ENCODE measurements at places on chromosomes 1 and 21.

GRCh38 chr21:32764186-32764585 is 7.4 kb downstream of the PAXBP1 start:
- DNase-seq: no peak

DNA sequence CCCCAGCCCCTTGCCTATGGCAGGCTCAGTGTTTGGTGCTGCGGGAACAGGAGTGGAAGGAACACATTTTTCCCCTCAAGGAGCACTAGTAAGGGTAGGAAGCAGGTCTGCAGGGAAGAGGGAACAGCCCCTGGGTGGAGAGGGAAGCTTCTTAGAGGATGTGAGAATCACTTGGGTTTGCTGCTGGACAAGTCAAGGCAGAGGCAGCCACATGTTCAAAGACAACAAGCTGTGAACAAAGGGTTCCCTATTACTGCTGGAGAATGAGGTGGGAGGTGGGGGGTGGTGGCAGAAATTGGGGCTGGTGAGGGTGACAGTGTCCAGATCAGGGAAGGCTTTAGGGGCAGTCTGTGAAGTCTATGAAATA is 24.8 kb upstream of the CITED4 start:
- DNase-seq: no peak

DNA sequence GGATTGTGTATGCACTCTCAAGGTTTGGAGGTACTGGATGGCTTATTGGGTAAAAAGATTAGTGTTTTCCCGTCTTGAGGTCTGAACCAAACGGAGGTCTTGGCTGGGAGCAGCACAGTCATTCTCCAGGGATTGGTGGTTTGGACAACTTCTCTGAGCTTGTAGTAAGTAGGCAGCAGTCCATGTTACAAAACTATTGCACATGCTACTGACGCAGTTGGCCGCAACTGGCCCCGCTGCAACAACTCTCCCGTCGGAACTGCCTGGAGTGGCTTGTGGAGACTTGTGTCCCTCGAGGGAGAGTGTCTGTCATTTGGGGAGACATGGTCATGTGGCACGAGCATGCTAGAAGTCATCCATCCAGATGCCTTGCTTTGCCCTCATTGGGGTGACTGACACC is 276.0 kb downstream of the TM2D1 start:
- DNase-seq: no peak

GRCh38 chr21:28018213-28018612 is 974.5 kb downstream of the LTN1 start:
- DNase-seq: no peak

DNA sequence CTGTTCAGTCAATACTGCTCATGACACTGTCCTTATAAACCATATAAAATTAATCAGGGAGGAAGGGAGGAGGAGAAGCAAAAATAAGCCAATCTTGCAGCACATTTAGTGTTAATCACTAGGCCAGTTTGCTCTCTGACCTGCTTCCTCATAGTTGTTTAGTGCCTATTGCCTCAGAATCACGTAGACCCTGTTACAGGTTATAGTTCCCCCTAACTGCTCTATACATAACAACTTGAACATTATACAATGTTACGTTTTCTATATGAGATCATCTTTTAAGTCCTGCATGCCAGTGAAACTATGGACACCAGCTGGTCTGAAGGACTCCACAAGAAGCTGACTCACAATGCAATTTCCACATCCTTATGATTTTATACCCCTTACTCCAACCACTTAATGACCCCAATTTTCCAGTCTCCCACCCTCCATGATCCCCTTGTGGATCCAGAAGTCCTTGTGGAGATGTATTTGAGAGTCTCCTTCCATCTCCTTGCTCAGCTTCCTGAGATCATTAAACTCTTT is 34.9 kb upstream of the TACSTD2 start:
- DNase-seq: no peak

DNA sequence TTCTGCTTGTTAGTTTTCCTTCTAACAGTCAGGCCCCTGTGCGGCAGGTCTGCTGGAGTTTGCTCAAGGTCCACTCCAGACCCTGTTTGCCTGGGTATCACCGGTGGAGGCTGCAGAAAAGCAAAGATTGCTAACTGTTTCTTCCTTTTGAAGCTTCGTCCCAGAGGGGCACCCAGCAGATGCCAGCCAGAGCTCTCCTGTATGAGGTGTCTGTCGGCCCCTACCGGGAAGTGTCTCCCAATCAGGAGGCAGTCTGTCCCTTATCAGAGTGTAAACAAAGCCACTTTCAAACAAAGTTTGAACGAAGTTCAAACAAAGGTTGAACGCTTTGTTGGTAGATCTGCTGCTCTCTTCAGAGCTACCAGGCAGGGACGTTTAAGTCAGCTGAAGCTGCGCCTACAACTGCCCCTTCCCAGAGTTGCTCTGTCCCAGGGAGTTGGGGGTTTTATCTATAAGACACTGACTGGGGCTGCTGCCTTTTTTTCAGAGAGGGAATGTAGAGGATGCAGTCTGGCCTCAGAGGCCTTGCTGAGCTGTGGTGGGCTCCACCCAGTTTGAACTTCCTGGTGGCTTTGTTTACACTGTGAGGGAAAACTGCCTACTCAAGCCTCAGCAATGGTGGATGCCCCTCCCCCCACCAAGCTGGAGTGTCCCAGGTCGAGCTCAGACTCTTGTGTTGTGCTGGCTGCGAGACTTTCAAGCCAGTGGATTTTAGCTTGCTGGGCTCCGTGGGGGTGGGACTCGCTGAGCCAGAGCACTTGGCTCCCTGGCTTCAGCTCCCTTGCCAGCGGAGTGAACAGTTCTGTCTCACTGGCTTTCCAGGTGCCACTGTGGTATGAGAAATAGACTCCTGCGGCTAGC is 401.8 kb downstream of the SRGAP2C start:
- no peak for DNase-seq

DNA sequence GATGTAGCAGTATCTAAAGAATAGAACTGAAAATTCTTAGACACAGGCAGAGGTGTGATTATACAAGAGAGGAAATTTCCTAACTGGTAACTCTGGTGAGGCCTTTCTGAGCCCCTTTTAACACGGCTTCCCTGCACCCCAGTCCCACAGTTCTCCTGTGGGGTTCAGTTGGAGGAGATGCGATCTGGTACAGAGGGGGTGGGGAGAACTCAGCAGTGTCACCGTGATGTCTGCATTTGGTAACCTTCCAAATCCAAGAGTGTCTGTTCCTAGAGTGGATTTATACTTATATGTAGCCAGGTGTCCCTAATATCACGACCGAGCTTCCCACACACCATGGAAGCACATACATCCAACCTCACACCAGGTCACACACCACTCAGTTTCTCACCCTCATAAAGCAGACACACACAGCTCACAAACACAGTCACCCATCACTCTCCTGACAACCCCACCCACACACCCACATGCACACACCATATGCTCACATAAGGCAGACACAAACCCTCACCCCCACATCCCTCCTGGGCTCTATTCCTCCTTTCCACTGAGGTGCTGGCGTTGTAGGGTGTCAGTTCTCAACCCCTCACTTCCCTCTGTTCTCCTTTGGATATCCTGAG is 48.5 kb downstream of the RHBG start:
- no peak for DNase-seq

DNA sequence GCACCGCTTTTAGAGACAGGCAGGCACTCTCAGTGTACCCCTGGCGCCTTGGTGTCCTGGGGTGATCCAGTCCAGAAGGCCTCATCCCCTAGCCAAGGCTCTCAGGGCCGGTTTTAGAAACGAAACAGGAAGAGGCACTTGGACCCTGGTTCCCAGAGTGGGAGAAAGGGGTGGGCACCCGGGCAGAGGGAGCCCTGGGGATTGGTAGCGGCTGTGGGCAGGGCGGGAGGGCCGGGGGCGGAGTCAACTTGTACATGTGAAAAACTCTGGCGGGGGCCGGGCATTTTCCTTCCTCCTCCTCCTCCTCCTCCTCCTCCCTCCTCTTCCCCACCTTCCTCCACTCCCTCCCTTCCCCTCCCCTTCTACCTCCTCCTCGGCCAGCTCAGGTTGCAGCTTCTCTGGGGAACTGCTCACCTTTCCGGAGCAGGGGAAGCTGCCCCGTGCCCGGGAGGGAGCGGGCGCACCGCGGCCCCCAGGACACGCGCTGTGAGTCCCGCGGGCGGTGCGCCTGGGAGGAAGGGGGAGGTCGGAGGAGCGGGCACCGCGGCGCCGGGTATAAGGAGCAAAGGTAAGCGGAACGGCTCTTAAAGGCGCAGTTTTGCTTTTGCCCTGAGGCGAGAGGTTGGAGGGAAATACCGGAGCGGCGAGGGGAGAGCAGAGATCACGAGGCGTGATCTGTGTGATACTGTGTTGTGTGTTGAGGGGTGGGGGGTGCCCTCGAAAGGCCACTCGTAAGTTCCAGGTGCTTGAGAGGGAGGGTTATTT is at the start of gene CDK18:
TSS of gene CDK18 (plus strand) at position 359 of the 765 bp plus-strand sequence. CDS start 18,499 bp downstream, outside the sequence.
- peak; percentile 91 for DNase-seq

GRCh38 chr1:92968138-92969032 is 7.1 kb upstream of the DIPK1A start:
- peak; percentile 14 for DNase-seq

GRCh38 chr1:198676253-198676652 is 37.4 kb downstream of the PTPRC start:
- DNase-seq: no peak

DNA sequence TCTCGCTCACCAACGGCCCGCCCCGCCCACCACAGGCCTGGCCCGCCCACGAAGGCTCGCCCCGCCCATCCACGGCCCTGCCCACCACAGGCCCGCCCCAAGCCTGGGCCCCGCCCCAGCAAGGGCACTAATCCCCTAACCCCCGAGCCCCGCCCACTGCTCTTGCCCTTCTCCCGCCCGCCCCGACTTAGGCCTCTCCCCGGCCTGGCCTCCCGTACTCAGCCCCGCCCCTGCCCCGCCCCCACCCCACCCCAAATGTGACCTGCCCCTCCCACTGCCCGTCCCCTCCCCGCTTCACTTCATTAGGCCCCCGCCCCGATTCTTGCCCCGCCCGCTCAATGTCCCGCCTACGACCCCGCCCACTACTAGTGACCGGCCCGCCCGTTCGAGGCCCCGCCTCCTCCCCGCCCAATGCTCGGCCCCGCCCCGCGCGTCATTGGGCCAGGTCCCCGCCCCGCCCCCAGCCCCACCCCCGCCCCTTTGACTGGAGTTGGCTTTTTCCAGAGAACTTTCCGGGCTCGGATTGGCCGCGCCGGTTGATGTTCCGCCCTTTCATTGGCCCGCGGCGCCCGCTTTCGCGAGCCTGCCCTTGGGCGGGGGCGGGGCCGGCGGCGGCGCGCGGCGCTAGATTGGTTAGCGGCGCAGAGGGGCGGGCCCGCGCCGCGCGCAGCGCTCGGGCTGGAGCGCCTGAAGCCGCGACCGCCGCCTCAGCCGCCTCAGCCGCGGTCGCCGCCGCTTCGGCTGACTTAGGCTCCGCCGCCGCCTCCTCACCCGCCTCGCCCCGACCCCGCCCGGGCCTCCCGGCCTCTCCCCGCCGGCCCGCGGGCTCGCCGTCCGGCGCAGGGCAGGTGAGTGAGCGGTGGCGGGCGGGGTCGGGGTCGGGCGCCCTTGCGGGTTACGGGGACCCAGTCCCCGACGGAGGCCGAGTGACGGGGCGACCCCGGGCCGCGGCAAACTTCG is at the start of gene PCBP3:
TSS of gene PCBP3 (plus strand) at position 705 of the 960 bp plus-strand sequence. CDS start 206,361 bp downstream, outside the sequence.
- DNase-seq: peak; percentile 86

GRCh38 chr21:32120230-32120629 is 158.6 kb downstream of the MIS18A start:
- no peak for DNase-seq

DNA sequence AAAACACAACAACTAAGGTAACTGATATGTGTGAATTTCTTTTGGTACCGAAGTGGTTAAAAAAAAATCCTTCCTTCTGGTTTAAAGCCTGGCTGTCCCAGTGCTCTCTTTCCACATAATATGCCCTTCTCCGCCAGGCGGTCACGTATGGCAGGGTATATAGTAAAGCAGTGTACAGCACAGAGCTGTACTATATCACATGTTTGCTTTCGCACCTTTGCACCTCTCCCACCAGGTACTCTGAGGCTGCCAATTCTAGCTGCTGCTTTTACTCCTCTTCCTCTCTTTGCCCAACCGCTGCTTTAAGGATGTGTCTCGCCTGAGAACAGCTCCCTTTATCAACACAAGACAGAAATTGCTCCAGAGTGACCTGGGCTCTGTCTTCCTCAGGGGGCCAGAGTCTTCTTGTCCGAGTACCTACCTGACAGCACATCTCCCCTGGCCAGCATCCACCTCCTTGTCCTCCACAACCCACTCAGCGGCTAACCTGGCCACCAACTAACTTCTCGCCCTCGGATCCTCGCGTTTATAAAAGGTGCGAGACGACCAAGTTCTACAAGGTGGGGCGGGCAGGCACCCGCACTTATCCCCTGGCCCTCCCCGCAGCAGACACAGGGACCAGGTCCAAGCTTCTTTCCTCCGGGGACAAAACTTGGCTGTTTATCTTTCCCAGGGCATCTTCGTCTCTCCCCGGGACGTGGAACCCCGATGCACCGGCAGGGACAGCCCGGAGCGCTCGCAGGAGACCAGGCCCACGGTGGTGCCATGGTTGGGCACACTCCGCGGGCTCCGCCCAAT is 1.6 kb downstream of the COLGALT2 start:
- DNase-seq: no peak

DNA sequence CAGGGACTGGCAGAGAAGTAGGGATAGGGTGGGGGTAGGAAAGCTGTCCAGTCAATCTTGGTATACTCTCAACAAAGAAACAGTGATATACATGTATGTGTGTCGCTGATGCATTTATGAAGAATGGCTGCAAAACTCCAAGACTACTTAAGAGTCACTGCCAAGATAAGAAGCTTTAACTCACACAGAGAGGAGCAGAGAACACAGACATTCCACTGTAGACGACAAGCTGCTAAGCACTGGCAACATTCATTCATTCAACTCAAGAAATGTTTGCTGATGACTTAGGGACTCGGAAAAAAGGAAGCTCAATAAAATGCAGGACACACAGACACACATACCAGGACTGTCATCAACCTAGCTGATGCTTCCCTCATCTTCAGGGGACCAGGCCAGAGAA is 5.5 kb downstream of the CTNNBIP1 start:
- DNase-seq: no peak

GRCh38 chr1:201466492-201466891 is 2.5 kb downstream of the PHLDA3 start:
- DNase-seq: peak; percentile 74

- DNase-seq: no peak
These were observed 82.4 kb upstream of the C21orf91 start for GRCh38 chr21:17901458-17902079.
